ENCODE measurements at places on chromosomes 1 and 21.

GRCh38 chr1:31412732-31413404, at the start of gene SERINC2:
Gene SERINC2, plus strand, starts transcription at chr1:31413213. Its CDS starts 53 bp downstream, at chr1:31413266.
- DNase-seq: no peak

DNA sequence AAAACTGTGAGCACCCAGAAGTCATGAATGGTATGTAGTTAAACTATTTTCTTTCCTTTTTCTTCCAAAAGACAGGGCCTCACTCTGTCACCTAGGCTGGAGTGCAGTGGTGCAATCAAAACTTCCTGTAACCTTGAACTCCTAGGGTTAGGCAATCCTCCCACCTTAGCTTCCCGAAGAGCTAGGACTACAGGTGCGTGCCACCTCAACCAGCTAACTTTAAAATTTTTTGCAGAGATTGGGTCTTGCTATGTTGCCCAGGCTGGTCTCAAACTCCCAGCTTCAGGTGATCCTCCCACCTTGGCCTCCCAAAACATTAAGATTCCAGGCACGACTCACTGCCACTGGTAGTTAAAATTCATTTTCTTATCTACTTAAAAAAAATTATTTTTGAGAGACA, 62.5 kb downstream of the GATAD2B start:
- DNase-seq: no peak

DNA sequence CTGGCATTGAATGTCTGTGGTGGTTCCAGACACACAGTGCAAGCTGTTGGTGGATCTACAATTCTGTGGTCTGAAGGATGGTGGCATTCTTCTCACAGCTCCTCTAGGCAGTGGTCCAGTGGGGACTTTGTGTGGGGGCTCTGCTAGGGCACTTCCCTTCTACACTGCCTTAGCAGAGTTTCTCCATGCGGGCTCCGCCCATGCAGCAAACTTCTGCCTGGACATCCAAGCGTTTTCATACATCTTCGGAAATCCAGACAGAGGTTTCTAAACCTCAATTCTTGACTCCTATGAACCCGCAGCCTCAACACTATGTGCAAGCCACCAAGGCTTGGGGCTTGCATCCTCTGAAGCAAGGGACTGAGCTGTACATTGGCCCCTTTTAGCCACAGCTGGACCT, 43.0 kb downstream of the RGS18 start:
- no peak for DNase-seq

DNA sequence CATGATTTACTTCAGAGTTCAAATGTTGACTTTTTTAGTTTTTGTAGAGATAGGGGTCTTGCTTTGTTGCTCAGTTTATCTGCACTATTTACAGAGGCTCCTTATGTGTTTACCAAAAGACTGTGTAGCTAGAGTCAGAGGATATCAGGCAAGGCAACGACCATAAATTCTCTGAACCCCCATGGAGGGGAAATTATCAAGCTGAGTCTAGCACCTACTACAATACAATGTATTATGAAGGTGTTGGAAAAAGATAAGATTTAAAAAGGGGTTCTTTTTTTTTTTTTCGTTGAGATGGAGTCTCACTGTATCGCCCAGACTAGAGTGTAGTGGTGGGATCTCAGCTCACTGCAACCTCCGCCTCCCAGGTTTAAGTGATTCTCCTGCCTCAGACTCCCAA, 16.4 kb downstream of the GMEB1 start:
- DNase-seq: no peak

- no peak for DNase-seq
Observed at GRCh38 chr1:8551057-8551456, 233.1 kb downstream of the SLC45A1 start.

DNA sequence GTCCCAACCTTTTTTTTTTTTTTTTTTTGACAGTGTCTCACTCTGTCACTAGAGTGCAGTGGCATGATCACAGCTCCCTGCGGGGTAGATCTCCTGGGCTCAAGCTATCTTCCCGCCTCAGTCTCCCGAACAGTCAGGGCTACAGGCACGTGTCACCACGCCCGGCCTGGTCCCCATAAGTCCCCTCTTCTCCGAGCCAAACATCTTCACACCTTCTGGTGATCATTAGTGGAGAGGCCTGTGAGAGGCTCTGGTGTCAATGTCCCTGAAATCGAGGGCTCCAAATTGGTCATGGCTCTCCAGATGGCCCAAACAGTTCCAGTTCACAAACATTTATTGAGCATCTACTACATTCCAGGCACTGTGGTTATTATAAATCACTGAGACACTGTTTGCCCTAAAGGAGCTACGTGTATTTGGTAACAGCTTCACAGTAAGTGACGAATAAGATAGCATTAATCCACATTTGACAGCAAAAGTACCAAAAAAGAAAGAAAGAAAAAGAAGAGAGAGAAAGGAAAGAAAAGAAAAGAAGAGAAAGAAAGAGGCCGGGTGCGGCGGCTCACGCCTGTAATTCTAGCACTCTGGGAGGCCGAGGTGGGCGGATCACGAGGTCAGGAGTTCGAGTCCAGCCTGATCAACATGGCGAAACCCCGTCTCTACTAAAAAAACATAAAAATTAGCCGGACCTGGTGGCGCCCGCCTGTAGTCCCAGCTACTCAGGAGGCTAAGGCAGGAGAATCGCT, 867 bp upstream of the TIMM17A start:
- DNase-seq: no peak

GRCh38 chr1:198630863-198631262, 8.0 kb upstream of the PTPRC start:
- no peak for DNase-seq

DNA sequence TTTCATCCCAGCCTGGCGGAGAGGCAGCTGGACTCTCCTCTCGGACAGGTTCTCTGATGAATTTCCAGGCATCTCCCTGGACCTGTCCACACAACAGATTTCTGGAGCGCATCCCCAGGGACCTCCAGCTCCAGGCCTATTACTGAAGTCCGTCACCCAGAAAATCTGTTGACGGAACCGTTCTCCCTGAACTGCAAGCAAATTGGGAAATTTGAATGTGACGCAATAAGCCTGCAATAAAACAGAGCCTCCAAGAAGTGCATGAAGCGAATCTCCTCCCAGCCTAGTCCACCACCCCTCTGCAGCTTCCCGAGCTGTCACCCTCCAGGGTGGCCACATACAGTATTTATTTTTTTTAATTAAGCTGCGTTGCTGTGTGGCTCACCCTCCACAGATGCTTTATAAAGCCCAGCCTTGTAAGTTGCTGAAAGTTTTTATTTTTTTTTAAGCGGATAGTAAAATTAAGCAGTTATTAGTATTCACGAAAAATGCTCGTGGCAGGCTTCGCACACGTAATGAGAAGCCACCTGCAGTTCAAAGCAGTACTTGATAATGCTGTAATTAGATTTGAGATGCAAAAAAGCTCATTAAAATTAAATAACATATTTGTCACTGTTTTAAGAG, 173.3 kb downstream of the CAMTA1 start:
- DNase-seq: no peak

DNA sequence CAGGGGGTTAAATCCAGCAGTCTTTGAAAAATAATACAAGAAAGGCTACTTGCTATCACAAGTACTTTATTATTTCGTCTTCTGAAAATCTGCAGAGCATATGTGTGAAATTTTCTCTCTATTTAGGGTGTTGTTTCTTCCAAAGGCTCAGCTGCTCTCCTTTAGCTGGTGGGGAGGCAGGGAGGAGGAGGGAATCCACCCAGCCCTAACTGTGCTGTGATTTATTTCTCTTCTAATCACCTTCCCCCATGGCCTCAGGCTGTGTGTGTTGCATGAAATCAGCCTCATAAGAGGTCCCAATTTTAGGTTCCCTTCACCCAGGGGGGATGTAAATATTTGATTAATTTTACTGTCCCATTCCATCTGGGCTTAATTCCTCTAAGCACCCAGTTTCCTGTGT, 77.6 kb upstream of the PGBD5 start:
- no peak for DNase-seq

DNA sequence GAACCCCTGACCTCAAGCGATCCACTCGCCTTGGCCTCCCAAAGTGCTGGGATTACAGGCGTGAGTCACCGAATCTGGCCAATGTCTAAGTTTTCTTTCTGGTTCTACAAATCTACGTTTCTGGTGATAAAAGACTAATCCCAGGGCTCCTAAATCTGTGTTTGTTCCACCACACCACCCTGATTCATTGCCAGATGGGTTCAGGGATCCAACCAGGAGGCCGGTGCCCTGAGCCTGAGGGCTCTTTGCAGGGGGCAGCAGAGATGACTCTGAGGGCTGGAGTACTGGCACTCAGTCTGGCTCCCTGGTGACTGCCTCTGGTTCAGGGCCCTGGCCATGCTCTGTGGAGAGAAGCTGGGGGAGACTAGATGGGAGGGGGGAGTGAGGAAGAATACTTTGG, 10.5 kb upstream of the OPRD1 start:
- DNase-seq: no peak

GRCh38 chr1:169112241-169112640, 5.8 kb downstream of the ATP1B1 start:
- DNase-seq: no peak

DNA sequence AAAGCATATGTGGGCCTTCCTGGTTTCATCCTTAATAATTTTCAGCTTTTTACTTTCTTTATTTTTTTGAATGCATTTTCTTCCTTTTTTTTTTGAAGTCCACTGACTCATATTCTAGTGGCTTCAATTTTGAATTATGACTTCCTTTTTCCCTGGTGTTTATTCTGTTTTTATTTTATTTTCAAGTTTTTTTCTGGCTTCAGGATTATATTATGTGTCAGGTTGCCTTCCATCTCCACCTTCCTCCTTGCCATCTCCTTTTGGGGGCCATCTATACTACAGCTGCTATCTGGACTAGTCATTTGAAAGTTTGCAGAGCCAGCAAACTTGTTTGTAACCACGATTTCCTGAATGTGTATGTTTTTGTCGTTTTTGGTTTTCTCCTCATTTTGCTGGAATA, 117.6 kb downstream of the LEPR start:
- no peak for DNase-seq

DNA sequence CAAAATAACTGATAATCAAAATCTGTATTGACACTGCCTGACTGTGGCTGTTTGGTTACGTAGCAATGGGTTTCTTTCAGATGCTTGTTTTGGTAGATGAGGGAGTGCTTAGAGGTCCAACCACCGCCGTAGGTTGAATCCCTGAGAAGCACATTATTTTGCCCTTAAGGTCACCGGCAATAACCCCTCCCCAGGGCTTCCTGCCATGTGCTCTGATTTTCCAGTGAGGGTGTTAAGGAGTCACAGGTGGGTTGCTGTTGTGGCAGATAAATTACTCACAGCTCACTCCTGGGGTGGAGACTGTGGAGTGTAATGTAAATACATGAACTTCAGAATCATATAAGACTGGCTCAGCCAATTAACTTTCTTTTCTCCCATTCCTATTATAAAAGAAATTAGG, 81.5 kb upstream of the ZP4 start:
- no peak for DNase-seq

- DNase-seq: no peak
Observed at GRCh38 chr1:182713939-182714338, 29.6 kb upstream of the RGS8 start.

- no peak for DNase-seq
Observed at GRCh38 chr1:118933051-118933781, 54.9 kb downstream of the TBX15 start.

- no peak for DNase-seq
Observed at GRCh38 chr1:206663832-206664652, 20.7 kb upstream of the MAPKAPK2 start.

GRCh38 chr21:34582506-34583150, 32.3 kb downstream of the RCAN1 start:
- DNase-seq: peak; percentile 32

GRCh38 chr1:181205901-181206300, 117.4 kb downstream of the IER5 start:
- no peak for DNase-seq

DNA sequence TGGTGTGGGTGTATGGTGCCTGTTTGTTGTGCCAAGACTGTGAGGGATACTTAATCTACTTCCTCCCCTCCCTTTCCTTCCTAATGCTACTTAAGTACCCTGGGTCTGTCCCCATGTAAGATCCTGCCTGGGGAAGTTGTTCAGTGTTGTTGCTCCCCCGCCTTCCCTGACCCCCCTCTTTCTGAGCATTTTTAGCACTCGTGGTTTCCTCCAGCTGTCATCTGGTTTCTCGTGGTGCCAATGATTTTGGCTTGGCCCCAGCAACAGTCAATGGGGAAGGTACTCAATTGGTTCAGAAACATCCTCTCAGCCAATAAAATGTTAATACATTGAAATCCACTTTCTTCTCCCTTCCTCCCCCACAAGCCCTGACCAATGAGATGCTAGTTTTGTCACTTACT, 8.0 kb upstream of the B4GALT3 start:
- DNase-seq: peak; percentile 72

DNA sequence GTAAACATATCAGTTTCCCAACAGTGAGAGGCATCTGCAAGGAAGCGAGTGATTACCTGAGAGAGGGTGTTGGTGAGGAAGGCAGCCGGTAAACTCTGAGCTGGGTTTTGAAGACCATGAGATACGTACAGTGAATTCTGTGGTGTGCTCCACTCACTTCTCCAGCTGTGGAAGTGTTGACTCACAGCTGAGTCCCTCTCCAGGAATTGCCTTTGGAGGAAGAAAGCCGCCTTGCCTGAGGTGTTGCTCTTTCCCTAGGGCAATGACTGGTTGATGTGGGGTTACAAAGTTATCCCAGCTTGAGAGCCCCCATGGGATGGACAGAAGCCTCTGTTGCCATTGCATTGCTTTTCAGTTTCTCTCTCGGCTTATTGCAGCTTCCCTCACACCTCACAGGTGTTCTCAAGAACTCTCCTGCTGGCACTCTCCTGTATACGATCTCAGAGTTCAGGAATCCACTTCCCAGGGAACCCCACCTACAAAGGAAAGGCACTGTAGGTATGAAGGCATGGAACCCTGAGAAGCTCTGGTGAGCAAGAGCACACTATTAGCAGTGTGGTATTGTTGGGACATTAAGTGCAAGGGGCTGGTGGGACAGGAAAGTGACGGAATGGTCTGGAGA, 10.8 kb downstream of the NHLH1 start:
- DNase-seq: no peak

DNA sequence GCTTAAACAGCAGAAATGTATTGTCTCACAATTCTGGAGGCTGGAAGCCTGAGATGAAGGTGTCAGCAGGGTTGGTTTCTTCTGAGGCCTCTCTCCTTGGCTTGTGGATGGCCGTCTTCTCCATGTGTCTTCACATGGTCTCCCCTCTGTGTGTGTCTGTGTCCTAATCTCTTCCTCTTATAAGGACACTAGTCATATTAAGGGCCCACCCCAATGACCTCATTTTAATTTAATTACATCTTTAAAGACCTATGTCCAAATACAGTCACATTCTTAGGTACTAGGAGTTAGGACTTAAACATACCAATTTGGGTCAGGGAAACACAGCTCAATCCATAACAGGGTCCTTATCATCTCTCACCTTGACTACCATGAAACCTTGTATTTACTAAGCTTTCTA, 14.8 kb upstream of the OLIG2 start:
- no peak for DNase-seq

- DNase-seq: no peak
Observed at GRCh38 chr21:42112857-42113256, 41.7 kb downstream of the UMODL1 start.
